Sigmoid colon (tissue), 7 donors: ENCODE measurements at places on chromosomes 2 and 18.

DNA sequence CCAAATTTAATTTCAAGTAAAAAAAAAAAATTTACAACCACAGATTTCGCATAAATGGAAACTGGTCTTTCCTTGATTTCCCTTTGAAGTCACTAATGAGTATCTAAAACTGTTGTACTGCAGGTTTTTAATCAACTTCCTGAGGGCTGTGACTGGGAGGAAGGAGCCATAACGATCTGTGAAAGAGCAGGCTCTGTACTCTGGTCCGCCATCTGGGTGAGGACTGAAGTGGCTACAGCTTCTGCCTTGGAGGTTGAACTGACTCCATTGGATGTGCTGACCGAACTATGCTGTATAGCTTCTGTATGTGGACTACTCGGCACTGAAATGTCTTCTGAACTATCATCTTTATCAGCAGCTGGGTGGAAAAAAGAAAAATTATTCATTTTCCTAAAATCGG, 69.3 kb upstream of the CHN1 start:
- no peak for DNase-seq

- DNase-seq: no peak
These were observed 11.1 kb downstream of the ONECUT2 start for GRCh38 chr18:57446322-57446721.

DNA sequence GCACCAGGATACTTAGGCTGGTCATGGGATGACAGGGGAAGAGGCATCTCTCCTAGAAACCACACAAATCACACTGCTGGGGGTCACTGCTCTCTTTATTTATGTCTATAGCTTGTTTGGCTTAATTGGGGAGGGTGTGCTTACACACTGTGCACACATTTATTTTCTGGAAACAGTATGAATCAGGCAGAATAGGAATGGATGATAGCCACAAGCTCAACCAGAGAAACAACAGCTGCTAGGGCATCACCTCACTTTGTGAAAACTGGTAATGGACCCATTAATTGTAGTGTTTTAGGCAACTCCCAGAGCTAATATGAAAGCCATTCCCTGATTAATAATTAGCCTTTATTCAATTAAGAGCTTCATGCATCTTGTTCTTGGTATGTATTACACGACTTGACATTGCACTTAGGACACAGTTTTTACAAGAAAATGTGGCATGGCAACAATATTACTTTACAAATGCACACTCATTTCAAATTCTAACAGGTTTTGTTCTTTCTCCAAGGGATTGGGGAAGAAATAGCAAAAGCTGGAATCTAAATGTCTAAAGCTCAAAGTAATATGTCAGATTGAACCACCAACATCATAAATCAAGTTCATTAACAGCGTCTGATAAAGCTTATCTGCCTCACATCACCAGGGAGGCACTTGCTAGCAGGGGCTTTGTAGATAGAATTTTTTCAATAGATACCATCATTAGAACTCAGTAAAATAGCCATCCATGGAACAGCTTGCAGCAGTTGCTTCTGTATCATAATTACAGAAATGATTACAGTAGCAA, 361.9 kb upstream of the FSHR start:
- DNase-seq: no peak

DNA sequence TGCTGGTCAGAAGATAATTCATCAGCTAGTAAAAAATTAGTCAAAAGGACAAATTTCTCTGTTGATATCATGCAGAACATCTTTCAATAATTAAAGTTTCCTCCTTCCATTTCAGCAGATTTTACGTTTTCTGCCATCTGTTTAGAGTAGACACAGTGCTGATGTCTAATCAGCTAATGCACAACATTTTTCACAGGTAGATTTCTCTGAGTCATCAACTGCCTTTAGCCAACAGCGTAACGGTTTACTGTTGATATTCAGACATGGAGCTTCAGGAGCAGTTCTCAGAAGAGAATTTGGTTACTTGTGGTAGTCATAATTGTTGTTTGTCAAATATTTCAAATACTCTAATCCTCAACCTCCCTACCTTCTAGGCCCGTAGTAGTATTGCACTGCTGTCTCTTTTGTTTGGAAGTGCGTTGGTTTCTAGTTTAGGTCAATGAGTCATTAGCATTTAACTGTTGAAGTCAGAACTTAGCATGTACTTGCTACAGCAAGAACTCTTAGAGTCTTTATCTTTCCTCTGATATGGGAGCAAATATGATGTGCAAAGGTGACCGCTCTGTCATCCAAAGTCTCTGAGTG, 86.8 kb upstream of the TFPI start:
- DNase-seq: no peak
